ENCODE measurements at places on chromosomes 1 and 21.

DNA sequence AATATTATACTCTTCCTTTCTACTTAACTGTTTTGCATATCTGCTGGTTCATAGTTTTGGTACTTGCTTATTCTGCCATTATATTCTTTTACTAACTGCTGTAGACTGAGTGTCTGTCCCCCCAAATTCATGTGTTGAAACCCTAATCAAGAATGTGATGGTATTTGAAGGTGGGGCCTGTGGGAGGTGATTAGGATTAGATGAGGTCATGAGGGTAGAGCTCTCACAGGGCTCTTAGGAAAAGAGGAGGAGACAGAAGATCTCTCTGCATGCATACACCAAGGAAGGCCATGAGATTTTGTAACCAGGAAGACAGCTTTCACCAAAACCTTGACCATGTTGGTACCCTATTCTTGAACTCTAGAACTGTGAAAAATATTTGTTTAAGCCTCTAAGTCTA is 354.1 kb upstream of the B3GALT2 start:
- no peak for DNase-seq

DNA sequence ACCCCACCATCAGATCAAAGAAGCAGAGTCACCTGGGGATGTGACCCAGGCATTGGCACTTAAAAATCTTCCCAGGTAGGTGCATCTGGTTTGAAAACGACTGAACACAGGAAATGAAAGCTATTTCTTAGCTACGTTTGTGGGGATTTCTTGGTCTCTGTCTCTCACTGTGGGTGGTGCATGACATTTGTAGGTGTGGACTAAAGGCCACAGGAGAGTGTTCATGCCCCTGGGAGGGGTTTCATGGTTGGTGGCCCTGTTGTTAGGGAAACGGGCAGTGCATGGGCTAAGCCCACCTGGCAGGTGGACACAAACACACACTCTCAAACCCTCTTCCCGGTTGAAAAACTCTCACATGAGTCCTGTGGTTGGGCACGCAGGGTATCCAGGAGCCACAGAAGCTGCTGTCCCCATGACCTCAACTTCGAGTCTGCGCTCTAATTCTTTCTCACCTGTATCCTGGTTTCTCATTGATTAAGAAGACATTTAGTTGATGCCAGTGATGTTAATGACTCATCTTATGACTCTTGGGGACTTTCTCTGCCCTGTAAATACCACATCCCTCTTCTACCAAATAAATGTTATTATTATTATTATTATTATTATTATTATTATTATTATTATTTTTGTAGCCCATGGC is 119.4 kb downstream of the MRPS6 start:
- no peak for DNase-seq

GRCh38 chr1:235504122-235504493 is at the start of gene B3GALNT2:
Gene B3GALNT2 (minus strand): TSS chr1:235504452. CDS start chr1:235504252, 200 bp downstream.
- DNase-seq, result no peak

- no peak for DNase-seq
These were observed 55.9 kb downstream of the C1orf87 start for GRCh38 chr1:60017508-60018205.

GRCh38 chr1:62022382-62022983 is 172.2 kb upstream of the L1TD1 start:
- no peak for DNase-seq

DNA sequence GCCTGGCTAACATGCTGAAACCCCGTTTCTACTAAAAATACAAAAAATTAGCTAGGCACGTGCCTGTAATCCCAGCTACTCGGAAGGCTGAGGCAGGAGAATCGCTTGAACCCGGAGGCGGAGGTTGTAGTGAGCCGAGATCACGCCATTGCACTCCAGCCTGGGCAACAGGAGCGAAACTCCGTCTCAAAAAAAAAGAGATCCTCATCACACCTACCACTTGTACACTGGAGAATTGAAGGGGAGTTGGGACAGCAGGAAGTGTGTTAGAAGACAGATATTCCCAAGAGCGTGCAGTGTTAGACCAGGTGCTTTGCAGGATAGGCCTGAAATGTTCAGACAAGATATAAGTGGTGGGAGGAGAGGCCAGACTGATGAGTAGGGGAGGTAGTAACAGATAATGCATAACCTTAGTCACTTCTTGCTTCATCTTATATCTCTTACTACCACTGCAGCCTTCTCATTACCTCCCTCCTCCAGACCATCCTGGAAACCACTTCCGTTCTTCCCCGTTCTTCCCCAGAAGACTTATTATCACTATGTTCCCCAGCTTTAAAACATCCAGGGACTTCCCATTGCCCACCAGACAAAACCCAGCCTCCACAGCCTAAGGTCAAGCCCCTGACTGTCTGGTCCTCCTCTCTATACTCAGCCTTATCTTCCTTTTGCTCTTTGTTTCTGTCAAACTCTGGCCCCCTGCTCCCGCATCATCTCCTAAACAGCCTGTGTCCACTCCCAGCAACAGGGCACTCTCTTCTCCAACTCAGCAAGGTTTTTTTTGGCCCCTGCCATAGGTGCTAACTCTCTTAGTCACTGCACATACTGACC is 21.3 kb downstream of the FAM20B start:
- DNase-seq, result no peak

DNA sequence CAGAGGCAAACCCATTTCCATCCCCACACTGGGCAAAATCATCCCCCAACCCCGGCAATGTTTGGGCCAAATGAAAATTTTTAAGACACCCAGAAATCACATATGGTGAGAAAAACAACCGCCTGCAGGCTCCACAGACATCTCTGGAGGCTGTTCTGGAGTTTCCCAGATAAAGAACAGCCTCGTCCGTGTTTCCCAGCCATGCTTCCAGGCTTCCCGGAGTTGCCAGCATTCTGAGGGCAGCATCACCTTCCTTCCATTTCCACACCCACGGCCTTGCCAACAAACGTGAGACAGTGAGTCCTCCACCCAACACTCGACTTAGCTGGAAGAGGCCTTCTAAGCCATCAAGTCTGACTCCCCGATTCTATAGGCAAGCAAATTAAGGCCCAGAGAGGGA is 36.9 kb downstream of the KCNN3 start:
- no peak for DNase-seq

- DNase-seq, result no peak
These were observed 71.8 kb downstream of the CHRM3 start for GRCh38 chr1:239458144-239458500.

DNA sequence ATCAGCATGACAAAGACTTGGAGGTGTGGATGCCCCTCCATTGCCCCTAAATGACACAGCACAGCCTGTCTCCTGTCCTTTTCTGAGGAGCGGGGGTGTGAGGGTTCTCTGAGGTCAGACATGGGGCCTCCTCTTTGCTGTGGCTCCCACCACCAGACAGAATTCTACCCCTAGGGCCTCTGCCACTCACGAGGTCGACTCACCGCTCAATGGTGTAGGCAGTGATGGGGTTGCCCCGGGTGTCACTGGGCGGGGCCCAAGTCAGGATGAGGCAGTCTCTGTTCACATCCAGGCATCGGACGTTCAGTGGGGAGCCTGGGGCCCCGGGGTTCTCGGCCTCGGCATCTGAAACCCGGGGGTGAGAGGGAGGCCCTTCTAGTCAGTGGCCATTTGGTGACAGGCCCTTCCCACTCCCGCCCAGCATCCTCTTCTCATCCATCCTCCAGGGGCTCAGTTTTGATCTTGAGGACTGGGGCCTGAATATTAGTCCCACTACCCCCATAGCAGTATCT is 19.9 kb downstream of the MYOM3 start:
- no peak for DNase-seq

DNA sequence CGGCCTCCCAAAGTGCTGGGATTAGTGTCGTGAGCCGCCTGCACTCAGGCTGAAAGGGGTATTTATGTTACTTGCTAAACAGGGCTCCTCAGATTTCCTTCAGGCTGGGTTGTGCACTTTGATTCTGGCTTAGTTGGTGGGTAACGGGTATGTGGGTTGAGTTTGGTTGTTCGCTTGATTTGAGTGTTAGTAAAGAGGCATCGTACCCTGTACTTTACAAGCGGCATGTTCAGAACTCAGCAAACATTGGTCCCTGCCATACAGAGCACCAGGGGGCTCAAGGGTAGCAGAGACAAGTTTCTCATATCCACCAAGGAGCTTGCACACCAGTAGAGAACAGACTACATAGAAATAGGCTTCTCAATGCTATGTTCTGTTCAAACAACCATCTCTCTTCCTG is 147.8 kb downstream of the PGBD5 start:
- DNase-seq, result no peak

DNA sequence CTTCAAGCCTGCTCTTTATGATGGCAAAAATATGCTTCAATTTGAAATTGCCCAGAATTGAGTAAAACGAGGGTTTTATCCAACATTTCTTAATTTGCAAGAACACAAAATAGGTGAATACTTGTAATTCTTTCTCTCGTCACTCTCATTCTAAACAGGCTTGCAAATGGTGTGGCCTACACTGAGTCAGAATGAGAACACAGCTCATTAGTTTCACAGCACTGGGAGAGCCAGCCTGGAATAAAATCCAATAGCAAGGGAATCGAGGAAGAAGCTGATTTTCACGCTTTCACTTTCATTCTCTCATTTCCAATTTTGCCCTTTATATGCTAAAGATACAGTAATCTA is 537.5 kb downstream of the LTN1 start:
- no peak for DNase-seq

DNA sequence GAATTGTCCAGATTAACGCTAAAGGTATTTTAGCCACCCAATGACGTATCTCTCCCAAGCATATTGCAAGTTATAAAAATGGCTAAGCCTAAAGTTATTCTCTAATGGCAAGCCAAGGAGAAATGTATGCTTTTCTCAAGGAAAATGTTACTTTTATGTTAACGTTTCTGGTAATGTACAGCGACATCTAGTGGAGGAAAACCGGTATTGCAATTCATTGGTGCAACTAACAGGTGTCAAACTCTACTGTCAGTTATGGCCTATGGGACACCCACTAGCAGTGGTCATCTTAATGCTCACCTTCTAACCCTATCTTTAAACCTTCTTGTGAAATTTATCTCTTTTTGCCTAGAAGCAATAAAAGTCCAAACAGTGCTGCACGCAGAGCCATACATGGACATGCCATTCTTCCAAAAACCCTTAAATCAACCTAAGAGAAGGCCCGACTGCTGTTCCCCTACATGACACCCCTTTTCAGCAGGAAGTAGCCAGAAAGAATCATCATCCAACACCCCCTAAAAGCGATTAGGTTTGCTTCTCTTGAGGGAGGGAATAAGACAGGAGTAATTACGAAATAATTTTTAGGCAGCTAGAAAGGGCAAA is 68.7 kb upstream of the LRIF1 start:
- no peak for DNase-seq

- no peak for DNase-seq
These were observed 8.7 kb downstream of the PLXNA2 start for GRCh38 chr1:208235356-208235981.

GRCh38 chr1:113904293-113904673 is 316 bp downstream of the AP4B1 start:
- no peak for DNase-seq

DNA sequence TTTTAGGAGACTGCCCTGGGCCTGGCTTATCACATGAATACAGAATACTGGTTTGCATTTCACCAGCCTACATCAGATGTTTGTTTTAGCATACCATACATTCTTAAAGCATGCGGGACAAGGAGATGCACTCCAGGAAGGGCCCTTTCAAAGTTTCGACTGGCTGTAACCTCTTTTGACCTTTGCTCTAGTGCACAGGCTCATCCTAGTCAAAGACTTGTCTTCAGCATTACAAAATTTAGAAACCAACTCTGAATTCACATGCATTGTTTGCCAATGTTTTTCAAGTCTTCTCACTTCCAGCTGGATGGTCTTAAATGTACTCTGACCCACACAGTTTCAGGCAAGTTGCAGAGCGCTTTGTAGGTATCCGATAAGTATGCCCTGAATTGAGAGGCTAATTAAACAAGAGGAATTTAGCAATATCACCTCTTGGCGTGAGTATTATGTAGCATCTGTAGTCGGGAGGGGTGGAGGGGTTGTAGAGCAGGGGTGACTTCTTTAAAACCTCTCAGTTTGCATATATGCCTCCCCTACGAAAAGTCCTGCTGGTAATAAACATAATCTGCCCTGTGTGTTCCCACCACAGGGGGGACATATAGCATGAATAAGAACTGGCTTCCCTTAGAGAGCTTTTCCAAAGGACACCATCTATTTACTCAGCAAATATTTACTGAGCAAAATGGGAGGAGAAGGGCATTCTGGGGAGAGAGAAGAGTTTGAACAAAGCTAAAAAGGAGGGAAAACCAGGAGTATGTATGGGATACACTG is 24.4 kb upstream of the AHCYL1 start:
- DNase-seq, result no peak

DNA sequence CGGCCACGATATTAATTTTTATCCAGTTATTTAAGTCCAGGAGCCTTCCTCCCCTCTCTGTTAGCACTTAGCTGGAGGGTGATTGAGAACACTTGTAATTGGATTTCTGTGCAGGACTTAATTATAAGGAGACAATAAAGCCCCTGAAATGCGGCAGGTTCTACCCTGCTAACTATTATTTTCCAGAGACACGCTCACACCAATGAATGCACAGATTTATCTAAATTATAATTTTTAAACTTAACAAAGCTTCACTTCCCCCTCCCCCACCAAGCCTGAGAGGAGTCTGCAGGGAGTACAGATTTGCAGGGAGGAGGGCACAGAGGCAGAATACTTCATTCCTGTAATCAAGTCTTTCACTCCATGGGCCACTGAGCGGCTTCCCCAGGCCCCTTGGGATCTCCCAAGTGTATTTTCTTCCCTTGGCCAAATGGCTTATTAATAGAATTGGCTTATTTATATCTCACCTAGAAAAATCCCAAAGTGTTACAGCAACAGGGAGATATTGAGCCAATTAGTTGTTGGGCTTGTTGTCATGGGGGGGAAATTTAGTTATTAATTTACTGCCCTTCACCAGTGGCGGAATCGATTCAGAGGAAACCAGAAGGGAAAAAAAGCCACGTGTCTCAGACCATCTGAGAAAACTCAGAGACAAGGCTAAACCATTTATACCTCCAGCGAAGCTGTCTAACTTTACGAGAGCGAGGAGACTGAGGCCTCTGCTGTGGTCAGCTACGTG is 99.0 kb upstream of the CD34 start:
- DNase-seq, result no peak

- no peak for DNase-seq
These were observed 34.0 kb upstream of the BACE2 start for GRCh38 chr21:41133874-41134522.

DNA sequence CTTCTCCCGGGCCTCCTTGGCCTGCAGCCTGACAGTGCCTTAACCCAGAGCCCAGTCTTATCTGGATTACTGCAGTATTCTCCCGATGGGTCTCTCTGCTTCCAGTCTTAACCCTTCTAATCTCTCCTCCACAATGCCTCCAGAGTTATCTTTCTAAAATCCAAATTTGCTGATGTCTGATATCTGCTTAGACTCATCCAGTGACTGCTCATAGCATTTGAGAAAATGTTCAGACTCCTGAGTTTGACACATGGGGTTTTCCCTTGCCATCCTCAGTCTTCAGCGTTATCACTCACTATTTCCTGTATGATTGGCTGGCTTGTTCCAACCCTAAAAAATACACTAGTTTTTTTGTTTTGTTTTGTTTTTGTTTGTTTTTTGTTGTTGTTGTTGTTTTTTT is 102.0 kb downstream of the FMN2 start:
- DNase-seq, result no peak

GRCh38 chr1:167661527-167662426 is 31.7 kb downstream of the RCSD1 start:
- DNase-seq, result no peak

Measured in stimulated activated CD4-positive, alpha-beta T cell treated with anti-CD3 and anti-CD28 coated beads, Interleukin-4, amount 100 ng/mL, for 1 hour (primary cell).